Hematopoietic multipotent progenitor cell treated with erythropoietin and hydrocortisone succinate and interleukin-3 and kit ligand, for 6 days (in vitro differentiated cells): ENCODE measurements at places on chromosomes 3 and 15.
A peak's percentile ranks its signal among the peaks of the same experiment; 100 is the strongest.

GRCh38 chr3:17157713-17158112 is 273.0 kb downstream of the PLCL2 start:
- DNase-seq, result no peak

DNA sequence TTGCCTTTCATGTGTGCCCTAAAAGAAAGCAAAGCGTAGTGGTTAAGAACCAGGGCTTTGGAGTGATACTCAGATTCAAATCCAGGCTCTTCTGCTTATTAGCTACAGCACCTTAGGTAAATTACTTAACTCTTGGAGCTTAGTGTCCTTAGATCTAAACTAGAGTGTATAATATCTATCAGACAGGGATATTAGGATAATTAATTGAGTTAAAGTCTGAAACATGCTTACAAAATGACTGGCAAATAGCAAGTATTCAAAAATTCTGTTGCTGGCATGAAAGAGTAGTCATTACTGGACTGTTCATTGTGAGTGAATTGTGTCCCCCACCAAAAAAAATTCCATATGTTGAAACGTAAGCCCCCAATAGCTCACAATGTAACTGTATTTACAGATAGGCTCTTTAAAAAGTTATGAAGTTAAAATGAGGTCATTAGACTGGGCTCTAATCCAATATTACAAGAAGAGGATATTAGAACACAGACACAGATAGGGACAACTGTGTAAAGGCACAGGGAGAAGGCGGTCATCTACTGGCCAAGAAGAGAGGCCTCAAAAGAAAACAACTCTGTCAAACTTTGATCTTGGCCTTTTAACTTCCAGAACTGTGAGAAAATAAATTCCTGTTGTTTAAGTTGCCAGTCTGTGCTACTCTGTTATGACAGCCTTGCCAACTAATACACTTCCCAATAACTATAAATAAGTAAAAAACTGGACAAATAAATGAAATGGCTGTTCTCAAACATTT is 60.4 kb upstream of the LRRC3B start:
- DNase-seq, result no peak

- no peak for DNase-seq
Measured at GRCh38 chr3:58591517-58592510, 14.6 kb upstream of the FAM107A start.

GRCh38 chr3:116579840-116580239 is 129.7 kb upstream of the TUSC7 start:
- DNase-seq, result peak; percentile 19

DNA sequence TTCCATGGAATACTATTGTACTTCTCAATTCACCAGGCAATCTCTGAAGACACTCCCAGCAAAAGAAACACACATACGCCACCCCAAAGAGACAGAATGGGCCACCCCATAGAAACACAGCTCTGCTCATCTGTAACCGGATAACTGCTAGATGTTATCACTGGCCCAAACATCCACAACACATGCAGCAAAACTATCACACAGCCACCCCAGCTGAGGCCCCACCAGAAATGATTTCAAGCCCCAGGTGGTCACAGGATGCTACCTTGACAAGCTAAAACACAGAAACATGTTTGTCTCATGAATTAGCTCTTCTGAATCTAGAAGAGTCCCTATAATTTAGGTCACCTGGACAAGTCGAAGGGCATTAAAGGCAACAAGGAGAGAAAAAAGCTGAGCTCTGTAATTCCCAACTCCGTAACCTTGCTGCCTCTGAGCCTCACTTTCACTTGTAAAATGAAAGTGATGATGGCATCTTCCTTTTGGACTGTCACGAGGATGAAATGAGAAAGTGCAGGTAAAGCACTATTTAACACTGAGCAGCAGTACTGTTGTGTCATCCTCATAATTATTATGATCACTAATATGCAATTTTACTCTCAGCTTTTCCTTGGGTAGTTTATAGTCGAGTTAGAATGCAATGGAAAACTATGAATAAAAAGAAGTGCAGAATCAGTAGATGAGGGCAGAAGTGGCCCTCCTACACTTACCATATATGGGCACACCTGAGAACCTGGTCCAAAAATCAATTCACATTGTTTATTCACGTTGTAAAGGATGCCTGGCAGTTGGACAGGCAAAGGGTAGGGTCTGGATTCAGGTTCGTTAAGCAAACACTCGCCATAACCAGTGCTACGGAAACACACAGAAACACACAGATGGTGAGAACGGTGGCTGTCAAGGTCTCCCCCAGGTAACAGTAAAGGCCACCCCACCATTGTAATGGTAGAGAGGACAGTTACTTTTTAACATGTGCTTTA is 38.6 kb downstream of the ADAMTS9 start:
- DNase-seq, result no peak

DNA sequence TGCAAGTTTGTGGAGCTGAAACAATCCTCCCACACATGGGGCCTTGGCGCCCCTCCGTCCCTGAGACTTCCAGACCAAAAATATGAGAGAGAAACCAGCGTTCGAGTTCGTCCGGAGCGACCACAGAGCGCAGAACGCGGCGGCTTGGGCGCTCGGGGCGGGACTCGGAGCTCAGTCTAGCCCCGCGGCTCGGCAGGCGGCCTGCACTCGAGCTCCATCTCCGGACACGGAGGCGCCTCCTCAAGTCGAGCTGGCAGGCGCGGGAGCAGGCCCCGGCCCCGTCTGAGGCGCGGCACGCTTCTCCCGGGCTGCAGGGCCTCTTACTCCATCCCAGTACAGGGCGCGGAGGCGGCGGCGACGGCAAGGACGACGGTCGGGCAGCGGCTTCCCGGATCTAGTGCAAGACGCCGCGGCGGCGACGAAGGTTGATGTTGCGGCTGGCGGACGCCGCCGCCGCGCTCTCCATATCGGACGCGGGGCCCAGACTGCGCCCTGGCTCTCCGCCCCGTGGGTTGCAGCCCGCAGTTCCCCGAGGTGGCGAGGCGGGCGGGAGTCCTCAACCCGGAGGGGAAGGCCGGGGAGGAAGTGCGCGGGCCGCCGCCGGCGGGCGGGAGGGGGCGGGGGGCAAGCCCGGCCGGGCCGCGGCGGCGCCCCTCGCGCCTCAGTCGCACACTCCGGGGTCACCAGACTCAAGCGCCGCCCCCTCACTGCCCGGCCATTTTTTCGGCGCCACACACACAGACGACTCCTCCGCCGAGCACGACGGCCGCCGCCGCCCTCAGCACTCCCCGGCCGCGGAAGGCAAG is 674 bp downstream of the MSL2 start:
- peak; percentile 84 for DNase-seq

GRCh38 chr3:176097027-176097426 is 1100.3 kb downstream of the TBL1XR1 start:
- DNase-seq, result no peak

DNA sequence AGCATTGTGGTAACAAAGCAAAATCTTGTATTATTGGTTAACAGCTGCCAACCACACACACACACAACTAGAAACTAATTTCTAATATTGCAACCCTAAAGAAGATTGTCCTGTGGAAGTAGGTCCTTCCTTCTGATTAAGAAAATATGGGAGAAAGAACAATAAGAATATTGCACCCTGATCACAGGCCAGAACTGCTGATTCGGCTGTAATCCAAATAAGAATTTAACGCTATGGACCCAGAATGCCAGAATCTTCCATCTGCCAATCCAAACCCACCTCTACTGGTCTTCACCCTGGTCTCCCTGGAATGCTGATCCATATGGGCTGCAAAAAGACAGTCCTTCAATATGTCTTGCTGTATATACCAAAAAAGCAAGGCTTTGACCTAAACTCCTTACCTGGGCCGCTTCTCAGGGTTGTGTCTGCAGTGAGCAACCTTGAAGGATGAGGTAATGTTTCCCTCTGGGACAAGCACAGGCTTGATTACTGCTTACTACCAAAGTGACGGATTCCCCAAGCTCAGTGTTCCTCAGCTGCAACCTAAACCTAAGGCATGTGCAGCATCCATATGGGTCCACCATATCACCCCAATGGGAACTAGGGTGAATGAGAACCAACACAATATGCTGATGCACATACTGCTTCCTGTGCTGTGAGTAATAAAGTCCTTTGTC is 8.0 kb downstream of the CCDC14 start:
- DNase-seq, result no peak

- no peak for DNase-seq
Measured at GRCh38 chr3:123337948-123338619, 110.8 kb downstream of the ADCY5 start.

GRCh38 chr3:62582495-62583172 is 209.3 kb upstream of the FEZF2 start:
- no peak for DNase-seq

DNA sequence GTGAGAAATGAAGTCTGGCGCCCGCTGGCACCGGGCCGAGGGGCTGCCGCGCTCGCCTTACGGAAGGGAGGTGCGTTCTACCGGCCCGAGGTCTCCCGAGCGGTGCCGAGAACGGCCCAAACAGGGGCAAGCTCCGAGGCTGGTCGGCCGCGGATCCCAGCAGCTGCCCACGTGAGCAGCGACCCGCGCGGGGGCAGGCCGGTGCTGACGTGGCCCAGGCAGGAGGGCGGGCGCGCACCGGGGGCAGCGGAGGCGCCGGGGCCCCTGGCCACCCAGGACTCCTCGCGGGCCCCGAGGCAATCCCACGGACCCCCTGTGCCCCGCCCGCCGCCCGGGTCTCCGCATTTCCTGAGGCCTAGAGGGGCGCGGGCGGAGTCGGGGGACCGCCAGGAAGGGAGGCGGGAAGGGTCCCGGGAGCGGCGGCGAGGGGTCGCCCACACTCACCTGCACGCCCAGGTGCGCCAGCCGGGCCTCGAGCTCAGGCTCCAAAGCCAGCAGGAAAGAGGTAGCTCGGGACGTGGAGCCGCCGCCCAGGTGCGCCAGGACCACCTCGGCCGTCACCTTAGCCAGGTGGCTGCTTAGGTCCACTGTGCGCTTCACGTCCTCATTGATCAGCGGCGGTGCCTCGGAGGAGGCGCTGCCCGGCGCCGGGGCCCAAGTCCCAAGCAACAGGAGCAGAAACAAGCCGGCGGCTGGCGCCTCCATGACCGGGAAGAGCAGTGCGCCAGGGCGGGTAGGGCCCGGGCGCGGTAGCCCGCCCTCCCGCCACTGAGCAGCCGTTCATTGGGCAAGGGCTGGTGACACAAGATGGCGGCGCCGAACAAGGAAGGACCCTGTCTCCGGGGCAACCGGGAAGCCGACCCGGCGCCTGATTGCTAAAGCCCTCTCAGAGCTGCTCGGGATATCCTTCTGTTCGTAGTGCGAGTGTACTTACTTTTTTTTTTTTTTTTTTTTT is at the start of gene RPN1:
Gene RPN1, minus strand, starts transcription at position 723 of the 955 bp plus-strand sequence. Its CDS starts 18 bp downstream, at position 705.
- DNase-seq, result peak; percentile 98

- DNase-seq, result no peak
Measured at GRCh38 chr15:79036323-79036722, 54.3 kb downstream of the RASGRF1 start.

DNA sequence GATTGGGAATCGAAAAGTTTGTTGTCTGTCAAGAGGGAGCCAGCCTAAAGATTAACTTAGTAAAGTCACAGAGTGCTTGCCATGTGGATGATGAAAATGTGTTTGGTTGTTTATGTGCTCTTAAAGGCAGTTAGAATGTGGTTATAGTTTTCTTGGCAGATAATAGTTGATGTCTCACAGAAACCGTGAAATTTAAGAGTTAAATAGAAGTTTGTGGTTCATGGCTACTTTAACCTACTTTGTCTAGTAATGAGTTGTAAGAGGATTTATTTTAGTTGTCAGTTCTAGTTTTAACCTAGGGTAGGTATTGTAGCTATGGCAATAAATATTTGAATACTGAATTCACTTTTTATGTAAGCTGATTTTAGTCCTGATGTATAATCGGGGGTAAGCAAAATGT is 36.4 kb upstream of the EIF3J start:
- no peak for DNase-seq

- DNase-seq, result no peak
Measured at GRCh38 chr3:171315101-171315500, 145.1 kb downstream of the TNIK start.

DNA sequence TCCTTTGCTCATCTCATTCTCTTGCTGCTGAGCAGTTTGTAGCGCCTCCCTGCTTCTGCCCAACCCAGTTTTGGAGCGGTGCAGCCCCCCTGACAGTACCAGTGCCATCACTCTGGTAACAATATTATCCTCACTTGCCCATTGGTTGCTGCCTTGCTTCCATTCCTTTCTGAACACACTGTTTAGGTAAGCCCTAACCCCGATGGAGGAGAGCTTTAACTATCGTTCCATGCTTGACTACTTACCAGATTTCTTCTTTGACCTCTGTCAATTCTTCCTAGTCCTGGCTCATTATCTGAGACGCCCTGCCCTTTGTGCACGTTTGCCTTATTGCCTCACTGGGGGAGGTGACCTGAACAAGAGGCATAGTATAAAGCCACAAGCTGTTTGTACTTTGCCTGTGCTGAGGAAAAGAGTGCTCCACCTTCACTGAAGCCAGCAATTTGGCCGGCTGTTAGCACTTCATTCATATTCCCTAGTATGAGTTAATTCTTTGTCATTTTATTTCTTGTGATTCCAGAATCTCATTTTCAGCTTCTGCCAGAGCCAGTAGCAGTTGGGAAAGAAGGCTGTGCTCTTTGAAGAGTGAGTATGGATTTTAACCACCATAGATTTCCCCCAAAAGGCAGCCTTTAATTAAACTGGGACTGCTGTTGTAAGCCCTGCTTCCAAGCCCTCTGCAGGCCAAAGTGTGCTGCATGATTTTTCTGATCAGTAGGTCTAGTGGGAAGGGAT is 11.9 kb downstream of the ABHD6 start:
- no peak for DNase-seq

GRCh38 chr3:42844815-42845214 is 30.9 kb downstream of the CYP8B1 start:
- DNase-seq, result no peak
